Activated CD4-positive, alpha-beta T cell treated with anti-CD3 and anti-CD28 coated beads, Interleukin-2, amount 10 ng/mL, durations not matched to agents 7 days and 5 days (primary cell): ENCODE measurements at places on chromosomes 6 and 20. TPM values are rescaled to one million over a fixed set of nuclear protein-coding genes. Genes with fewer than 3 reads are reported as not detected.

The GSTA3 gene
- total RNA-seq = not detected

DNA sequence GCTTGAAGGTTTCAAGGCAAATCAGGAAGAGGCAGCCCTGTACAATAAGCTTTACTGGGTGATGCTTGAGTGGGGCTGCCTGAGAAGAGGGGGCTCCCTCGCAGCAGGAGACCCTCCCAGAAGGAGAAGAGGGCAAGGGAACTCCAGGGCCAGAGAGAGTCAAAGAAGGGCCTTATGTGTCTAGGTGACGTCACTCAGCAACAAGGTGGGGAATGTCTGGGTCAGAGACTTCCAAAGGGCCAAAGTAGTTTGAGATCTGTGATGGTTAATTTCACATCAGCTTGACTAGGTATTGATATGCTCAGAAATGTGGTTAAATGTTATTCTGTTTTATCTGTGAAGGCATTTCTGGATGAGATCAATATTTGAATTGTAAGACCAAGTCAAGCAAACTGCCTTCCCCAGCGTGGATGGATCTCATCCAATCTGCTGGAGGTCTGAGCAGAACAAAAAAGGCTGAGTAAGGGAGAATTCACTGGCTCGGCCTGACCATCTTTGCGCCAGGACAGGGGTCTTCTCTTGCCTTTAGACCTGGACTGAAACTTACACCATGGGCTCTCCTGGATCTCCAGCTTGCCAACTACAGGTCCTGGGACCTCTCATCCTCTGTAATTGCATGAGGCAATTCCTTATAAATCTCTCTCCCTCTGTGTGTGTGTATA is 35.9 kb downstream of the MAS1 start:
- DNase-seq = no peak

The PPP1R11 gene
- total RNA-seq = 57.9 TPM

DNA sequence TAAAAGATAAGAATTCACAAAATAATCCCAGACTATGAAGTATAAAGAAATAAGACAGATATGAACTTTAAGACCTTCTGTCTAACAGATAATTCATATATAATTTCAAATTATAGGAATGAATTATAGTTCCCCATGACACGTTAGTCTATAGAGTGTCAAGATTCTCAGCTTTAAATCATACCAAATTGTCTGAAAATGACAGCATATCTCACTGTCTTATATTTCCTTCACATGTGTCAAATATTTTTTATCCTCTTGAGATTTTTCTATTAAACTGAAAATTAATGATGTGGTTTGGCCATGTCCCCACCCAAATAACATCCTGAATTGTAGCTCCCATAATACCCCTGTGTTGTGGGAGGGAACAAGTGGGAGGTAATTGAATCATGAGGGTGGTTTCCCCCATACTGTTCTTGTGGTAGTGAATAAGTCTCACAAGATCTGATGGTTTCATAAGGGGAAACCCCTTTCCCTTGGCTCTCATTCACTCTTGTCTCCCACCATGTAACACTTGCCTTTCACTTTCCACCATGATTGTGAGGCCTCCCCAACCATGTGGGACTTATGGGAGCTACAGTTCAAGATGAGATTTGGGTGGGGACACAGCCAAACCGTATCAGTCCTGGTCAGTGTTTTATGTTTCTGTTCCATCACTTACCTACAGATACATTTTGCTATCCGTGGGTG is 825.3 kb upstream of the GJE1 start:
- no peak for DNase-seq

DNA sequence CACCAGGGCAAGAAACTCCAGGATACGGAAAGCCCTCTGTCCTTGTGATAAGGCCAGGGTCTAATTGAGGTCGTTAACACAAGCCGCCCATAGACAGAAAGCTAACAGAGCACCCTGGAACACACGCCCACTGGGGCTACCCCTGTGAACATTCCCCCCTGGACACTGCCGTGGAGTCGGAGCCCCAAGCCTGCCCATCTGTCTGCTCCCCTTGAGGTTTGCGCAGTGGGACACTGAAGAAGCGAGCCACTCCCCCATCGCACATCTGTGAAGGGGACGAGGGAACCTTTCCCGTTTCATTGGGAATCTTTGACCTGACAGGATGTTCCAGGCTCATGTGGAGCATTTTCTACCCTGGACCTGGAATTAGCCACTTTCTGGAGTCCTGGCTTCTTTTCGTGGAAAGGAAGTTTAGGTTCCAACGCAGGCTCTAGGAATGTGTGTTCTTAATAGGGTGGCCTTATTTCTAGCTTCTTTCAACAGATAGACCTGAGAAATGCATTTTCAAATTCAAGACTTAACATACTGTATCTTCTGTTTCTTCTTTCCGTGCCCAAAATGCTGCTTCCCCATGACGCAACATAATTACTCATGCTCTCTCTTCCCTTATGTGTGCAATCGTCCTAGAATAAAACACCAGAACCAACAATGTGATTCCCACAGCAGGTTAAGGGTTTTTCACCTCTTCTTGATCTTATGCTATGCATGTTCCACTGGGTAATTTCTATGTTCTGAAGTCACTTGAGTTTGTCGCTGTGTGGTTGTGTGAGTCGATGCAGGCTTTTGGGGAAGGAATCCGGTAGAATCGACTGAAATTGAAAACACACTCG is 161.1 kb downstream of the ERMARD start:
- DNase-seq = no peak

DNA sequence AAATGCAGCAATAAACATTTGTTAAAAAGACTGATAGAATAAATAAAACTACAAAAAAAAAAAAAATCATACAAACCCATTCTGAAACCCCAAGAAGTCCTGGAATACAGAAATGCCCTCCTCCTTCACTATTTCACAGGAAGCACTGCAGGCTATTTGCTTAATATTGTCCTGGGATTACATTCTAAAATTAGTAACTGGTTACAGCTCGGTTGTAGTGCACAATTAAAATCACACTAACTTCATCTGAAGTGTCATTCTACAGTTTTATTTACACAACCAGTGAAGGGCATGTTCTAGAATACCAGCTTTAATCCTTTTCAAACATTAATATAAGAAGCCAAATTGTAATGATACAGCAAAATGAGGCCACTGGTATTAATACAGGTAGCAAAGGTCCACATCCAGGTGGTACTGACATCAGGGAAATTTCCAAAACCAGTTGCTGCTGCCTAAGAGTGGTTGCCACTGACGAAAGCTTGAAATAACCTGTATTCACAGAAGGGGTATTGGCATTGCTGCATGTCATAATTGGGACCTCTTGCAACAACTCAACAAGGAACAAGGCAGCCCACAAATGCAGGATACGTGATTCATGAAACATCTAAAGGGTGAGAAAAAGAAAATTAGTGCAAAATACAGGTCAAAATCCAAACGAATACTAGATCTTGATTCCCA is 26.9 kb downstream of the AKIRIN2 start:
- DNase-seq = no peak

DNA sequence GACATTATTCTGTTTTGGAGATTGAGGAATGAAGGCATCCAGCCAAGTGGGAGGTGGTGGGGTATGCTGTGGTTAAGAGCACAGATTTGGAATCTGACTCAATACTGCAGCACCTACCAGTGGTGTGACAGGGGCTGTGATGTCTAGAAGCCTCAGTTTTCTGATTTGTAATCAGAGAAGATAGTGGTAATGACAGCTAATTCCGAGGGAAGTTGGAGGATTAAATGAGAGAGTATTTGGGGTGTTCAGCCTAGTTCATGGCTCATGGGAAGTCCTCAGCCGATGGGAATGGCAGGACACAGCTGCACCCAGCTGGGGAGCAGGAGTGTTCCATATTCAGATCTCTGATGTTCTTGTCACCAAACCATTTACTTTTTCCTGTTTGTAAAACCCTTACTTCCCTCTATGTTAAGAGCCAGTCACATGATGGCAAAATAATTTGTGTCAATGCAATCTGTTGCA is 9.3 kb downstream of the SLC9A8 start:
- no peak for DNase-seq

The FAM217A gene
- total RNA-seq = not detected

The WFDC5 gene
- not detected for total RNA-seq

The SPTLC3 gene
- 1.1 TPM for total RNA-seq

DNA sequence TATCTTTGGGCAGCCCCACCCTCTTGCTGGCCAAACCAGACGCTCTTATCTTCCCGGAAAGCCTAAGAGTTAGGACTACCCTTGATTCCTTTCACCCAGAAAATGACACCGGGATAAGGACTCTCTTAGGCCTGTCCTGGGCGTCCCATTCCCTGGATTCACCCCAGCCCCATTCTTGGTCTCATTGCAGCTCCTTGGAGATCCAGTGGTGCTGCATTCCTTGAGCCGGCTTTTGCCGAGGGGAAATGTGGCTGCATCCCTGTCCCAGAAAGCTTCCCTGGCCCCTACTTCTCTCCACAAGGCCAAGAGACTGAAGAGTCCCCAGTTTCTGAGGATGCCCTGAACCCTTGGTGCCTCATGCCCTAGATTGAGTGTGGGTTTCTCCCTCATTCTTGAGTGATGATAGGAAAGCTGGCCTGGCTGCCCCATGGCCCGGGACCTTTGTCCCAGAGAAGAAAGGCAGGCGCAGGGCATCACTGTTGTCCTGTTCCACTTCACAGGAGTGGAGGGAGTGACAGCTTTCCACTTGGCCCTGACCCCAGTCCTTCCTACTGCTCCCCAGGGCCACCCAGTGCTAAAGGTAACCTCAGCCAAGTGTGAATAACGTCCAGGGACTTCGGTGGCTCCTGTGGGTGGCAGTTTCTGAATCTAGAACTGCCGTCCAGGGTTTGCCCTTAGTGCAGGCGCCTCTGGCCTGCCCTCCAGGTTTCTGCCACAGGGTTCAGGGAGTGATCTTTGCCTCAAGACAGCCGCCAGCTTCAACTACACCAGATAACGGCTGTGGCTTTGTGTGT is 42.7 kb upstream of the MYL9 start:
- no peak for DNase-seq

The GPLD1 gene
- 0.15 TPM for total RNA-seq

- no peak for DNase-seq
Measured at GRCh38 chr6:56958481-56958880, 3.6 kb downstream of the BEND6 start.

- DNase-seq = no peak
Measured at GRCh38 chr20:34085544-34086040, 26.5 kb downstream of the EIF2S2 start.
